ENCODE measurements at places on chromosomes 6 and 20.

- DNase-seq, result no peak
Observed at GRCh38 chr6:3793545-3793944, 42.0 kb upstream of the PXDC1 start.

GRCh38 chr20:57856658-57857057 is 146.8 kb upstream of the PMEPA1 start:
- no peak for DNase-seq

DNA sequence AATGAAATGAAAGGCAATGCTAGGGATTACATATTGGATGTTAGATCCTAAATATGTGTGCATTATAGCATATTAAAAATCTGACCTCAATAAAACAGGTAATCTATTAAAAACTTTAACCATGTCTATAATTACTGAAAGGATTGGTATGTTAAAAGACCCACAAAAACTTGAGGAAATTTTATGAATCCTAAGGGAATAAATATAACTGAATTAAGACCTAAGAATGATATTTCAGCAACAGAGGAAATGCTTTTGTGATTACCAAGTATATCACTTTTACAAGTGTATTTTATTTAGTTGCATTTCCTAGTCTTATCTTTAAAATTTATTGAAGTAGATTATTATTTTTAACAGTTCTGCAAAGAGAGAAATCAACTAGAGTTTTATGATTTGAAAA is 571.5 kb downstream of the HDGFL1 start:
- DNase-seq, result no peak

- no peak for DNase-seq
Observed at GRCh38 chr6:36339146-36339545, 2.5 kb upstream of the BNIP5 start.

DNA sequence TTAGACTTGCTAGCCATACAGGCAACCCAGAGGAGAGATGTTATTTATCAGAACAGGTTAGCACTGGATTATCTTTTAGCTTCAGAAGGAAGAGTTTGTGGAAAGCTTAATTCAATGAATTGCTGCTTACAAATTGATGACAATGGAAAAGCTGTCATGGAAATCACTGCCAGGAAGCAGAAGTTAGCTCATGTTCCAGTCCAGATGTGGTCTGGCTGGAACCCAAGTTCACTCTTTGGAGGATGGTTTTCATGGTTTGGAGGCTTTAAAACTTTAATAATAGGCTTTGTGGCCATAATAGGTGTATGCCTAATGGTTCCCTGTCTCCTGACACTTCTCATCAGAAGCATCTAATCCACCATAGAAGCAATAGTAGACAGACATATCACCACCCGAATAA is 699.0 kb downstream of the PHF3 start:
- no peak for DNase-seq

DNA sequence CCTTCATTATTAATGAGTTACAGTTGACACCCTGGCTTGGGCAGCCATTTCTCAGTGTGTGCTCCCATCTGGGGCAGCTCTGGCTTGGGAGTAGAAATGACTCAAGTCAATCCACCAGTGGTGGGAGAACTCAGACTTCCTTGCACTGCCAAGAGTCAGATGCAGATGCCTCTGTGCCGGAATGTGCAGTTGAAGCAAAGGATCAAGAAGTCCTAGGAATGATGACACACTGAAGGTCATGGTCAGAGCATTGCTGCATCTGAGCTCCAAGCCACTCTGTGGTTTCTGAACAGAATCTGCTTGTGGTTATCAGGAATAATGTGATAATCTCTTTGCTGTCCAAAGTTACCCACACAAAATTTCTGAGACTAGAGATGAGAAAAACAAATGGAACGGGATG is 19.5 kb upstream of the PAX1 start:
- no peak for DNase-seq

GRCh38 chr20:6008254-6008653 is 45.6 kb downstream of the LRRN4 start:
- DNase-seq, result peak; percentile 21

DNA sequence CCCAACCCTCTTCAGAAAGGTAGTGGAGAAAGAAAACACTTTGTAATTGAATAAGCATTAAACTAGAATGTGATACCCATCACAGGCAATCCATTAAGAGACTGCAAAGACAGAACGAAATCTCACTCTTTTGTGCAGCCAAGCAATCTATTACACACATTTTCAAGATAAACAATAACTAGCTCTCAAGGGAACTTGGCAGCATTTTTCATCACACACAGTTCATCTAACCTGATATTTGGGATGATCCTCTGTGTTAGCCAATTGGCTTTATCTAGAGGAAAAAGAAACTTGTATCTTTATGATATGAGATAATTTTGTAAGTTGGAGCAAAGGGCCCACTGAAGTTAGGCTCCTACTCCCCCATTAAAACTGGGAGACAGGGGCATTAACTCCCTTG is 1.5 kb upstream of the GZF1 start:
- no peak for DNase-seq

All from activated CD4-positive, alpha-beta T cell treated with anti-CD3 and anti-CD28 coated beads, Interleukin-10, Interleukin-2, amounts not matched to agents 100 ng/mL and 50 ng/mL, durations not matched to agents 16 hours and 8 hours (primary cell).